ENCODE measurements at places on chromosomes 1 and 21.

DNA sequence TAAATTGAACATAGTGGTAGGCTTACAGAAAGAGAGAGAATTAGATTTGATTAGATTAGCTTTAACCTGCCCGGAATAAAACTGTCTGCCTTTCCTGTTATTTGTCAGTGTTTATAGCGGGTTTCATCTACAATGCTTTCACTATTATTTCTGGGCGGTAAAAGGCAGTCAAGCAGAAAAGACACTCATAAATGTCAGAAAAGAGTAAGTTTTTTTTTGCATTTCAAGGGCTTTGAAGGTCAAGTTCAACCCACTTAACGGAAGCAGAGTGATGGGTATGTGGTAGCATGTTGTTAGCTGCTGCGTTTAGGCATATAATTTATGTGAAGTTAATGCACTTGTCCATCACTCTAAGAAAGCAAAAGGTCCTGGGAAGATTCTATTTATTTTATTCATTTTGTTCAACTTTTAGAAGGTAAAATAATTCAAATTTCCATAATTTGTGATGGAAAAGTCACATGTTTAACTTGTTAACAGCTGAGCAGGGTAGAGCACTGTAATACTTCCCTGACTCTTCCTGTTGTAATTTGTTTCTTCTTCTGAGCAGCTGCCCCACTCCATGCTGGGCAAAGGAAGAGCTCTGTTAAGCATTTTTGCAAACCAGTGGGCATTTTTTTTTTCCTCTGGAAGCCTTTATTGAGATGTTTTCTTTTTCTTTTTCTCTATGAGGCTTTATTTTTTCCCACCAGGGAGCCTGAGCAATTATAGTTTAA, 220.1 kb downstream of the ST6GALNAC3 start:
- no peak for DNase-seq

- DNase-seq = no peak
These were observed 27.0 kb downstream of the DNASE2B start for GRCh38 chr1:84425150-84425896.

DNA sequence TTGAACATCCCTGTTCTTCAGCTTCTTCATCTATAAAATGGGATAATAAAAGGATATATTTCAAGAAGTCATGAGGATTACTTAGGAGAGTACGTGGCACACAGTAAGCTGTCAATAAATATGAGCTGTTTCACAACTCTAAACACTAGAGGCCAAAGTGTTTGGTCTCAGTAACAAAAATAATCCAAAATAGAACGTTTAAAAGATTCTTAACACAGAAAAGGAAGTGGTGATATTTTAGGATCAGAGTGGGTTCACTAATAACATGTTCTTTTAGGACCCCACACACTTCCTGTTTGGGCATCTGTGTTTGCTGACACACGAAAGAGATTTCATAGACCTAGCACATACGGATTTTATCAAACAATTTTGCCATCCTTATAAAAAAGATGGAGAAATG, 32.9 kb downstream of the TNFSF18 start:
- peak; percentile 30 for DNase-seq

DNA sequence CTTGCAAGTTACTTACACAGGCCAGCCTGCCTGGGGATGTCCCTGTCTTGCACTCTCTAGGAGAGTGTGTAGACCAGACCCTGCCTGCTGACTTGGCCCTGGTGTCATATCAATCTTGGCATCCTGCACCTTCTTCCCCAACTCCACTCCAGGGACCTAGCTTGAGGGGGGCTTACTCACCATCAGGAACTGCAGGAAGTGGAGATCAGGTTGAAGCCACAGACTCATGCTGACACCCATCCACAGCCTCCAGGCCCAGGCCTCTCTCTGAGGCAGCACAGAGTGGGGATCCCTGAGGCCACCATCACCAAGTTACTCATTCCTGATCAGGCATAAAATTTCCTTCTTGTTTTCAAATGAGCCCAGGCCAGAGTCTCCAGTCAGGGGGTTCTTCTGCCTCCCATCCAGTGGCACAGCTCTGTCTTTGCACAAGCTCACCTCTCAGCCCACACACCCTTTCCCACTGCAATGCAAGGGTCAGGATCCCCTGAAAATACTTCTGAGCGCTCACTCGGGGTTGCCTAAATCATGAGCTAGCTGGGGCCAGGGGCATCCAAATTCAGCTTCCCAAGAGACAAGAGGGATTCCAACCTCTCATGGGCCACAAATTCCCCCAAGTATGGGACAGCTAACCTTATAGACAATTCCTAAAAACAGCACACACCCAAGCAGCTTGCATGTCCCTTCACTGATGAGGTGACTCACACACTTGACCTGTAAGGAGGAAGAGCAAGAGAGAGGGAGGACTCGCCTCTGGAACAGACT, 33.5 kb downstream of the CSMD2 start:
- no peak for DNase-seq

DNA sequence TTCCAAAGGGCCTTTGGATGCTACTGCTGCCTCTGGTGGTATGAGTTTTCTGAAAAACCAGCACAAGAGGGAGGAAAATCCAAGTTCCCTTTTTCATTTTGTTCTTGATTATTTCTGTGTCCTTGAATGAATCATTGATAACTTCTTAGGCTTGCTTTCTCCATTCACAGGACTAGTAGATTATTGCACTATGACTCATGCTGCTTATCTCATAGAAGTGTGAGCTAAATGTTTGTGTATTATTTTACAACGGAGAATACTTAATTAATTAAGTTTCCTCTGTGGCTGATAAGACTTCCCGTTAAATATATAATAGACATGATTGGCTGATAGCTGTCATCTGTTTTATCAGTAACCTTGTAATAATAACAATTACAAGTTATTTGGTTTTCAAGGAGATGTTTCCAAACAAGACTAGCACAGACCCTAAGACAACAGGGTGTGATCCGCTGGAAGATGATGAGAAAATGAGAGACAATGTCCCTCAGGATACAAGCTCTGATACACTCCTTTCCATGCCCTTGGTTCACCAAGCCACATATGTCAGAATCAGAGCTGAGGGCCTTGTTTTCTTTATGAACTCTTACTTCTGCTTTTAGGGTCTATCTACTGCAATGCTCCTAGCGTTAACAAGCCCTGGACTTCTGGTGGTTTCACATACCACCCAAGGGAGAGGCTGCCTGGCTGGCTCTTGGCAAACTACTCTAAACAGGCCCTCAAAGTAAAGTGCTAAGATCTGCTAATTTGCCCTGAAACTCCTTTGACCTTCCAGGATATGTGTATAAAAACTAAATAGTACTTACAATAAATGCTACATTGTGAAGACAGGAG, 1078.3 kb downstream of the TTLL7 start:
- no peak for DNase-seq

GRCh38 chr1:157367091-157367739, 185.1 kb downstream of the FCRL5 start:
- no peak for DNase-seq

- peak; percentile 69 for DNase-seq
These were observed 24.6 kb downstream of the ARHGEF19 start for GRCh38 chr1:16187748-16188401.

- DNase-seq = peak; percentile 66
These were observed 23.2 kb downstream of the MCOLN2 start for GRCh38 chr1:84973498-84974334.

- peak; percentile 80 for DNase-seq
These were observed at the start of gene PPFIA4 for GRCh38 chr1:203026031-203026665. PPFIA4 (plus strand) TSS chr1:203026491; CDS start chr1:203039009, 12,518 bp downstream.

DNA sequence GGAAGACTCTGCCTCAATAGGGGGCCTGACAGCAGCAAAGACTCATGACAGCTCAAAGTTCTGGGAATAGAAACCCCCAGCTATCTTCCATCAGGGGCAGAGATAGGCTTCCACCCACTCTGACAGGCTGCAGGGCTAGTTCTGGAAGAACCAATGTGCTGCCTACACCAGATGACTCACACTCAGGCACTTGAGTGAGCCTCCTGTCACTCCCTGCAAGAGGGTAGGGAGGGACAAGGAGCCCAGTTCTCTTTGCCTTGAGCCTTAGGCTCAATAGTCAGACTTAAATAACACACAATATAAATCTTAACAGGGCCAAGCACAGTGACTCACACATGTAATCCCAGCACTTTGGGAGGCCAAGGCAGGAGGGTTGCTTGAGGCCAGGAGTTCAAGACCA, 386.4 kb downstream of the HHAT start:
- no peak for DNase-seq

DNA sequence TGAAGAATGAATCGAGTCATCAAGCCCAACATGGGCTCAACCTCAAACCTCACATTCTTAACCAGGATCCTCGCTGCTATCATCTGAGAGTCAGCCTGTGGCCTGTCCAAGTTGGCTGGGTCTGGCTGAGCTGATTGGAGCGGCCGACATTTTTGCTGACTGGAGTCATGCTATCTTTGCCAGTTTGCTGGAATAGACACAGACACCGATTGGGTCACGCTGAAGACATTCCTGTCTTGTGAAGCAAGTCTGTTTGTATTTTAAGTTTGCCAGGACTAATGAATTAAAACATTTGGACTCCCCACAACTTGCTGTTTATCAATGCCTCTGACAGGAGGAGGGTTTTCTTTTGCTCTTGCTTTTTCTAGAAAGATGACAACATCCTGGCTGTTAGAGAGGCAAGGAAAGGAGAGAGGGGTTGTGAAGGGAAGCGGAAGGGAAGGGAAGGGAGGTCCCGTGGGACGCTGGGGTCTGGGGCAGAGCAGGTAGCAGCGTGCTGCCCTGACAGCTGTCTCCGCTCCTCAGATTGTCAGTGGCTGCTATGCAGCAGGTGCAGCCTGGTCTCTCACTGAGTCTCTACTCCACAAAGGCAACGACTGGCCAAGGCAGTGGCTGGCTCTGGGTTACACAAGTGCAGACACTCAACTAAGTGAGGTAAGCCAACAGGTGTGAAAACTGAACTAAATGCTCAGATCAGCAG, at the start of gene MAP3K7CL:
Gene MAP3K7CL, plus strand, starts transcription at position 375 of the 700 bp plus-strand sequence. CDS start 2,701 bp downstream, outside the sequence.
- peak; percentile 97 for DNase-seq

DNA sequence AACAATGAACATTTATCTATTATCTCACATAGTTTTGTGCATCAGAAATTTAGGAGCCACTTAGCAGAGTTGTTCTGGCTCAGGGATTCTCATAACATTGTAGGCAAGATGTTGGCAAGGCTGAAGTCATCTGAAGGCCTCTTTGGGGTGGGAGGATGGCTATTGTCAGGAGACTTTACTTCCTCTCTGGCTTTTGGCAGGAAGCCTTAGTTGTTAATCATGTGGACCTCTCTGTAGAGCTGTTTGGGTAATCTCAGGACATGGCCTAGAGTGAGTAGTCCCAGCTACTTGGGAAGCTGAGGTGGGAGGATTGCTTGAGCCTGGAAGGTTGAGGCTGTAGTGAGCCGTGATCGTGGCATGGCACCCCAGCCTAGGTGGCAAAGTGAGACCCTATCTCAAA, 40.2 kb downstream of the RASAL2 start:
- DNase-seq = peak; percentile 80

DNA sequence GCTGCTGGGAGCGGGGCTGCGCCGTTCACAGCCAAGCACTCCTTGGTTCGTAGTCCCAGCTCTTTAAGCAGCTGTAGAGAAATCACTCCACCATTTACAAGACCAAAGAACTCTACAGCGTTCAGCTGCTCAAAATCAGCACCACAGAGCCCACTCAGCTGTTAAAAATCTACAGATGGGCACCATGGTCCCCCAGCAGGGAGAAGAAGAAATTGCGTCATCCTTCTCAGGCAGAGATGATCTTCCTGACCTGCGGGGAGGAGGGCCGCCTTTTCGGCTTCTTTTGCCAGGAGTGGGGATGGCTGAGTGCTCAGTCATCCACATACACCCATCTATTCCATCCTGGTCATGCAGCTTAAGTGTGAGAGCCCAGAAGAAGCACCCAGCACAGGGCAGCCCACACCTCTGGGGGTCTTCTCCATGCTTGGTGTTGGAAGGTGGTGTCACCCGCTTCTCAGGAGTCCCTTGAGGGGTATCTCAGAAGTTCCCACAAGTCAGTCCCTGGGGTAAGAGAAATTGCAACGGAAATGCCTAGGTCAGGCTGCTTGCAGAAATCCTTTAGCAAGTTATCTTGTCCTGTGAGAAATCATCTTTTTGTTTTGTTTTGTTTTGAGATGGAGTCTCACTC, 163.8 kb downstream of the NPHP4 start:
- DNase-seq = no peak

DNA sequence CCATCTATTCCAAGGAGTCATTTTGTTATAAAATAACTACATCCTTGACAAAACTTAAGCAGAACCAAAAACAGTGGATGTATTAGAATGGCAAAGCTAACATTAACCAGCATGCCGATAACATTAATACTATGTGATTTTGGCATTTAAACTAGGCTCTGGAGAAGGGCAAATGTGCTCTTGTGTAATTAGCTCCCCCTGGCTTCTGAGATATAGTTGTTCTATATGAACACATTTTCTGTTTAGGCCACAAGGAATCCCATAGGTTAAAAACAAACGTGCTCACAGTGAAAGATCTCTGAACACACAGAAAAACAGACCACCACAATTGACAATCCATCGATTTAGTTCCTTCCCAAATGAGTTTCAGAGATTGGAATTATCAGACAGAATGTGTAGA, 57.4 kb upstream of the TARS2 start:
- DNase-seq = peak; percentile 28

GRCh38 chr21:31731056-31731856, 662 bp downstream of the SCAF4 start:
- peak; percentile 54 for DNase-seq

DNA sequence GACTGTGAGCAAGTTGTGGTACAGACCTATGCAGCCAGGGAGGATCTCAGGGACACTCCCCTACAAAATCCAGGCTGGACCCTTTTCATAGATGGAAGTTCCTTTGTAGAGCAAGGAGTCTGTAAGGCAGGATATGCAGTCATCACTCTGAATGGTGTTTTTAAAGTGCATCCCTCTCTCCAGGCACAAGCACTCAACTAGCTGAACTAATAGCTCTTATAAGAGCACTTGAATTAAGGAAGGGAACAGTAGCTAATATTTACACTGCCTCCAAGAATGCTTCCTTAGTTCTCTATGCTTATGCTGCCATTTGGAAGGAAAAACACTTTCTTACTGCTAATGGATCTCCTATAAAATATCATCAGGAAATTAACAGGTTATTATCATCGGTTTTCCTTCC, 27.0 kb upstream of the SMYD3 start:
- DNase-seq = no peak

DNA sequence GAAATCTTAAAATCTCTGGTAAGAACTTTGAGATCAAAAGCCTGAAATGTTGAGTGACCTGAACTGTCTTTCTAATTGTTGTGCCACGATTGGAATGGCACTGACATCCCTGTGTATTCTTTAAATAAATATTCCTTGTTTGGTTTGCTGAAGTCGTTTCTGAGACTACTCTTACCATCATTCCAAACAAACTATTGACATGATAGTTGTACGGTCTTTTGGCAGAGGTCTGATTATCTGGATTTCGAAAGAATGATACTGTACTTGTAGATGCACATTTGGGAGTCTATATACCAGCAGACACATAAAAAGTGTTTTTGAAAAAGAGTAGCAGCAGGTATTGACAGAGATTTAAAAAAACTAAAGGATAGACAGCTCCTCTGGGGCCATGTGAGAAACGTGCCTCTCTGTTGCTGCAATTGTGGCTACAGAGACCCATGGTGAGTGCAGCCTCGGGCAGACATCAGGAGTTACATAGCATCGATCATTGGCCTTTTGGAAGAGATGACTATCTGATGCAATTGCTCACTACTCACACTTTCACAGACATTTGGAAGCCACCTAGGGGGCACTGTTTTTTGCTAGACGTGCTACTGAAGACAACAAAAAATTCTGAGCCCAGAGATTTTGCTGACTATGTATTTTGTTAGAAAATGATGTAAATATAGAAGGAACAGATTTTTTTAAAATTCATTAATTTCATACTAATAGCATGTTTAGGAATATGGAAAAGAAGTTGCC, 464.5 kb downstream of the KCNT2 start:
- DNase-seq = no peak
